ENCODE measurements at places on chromosomes 7 and 10.

DNA sequence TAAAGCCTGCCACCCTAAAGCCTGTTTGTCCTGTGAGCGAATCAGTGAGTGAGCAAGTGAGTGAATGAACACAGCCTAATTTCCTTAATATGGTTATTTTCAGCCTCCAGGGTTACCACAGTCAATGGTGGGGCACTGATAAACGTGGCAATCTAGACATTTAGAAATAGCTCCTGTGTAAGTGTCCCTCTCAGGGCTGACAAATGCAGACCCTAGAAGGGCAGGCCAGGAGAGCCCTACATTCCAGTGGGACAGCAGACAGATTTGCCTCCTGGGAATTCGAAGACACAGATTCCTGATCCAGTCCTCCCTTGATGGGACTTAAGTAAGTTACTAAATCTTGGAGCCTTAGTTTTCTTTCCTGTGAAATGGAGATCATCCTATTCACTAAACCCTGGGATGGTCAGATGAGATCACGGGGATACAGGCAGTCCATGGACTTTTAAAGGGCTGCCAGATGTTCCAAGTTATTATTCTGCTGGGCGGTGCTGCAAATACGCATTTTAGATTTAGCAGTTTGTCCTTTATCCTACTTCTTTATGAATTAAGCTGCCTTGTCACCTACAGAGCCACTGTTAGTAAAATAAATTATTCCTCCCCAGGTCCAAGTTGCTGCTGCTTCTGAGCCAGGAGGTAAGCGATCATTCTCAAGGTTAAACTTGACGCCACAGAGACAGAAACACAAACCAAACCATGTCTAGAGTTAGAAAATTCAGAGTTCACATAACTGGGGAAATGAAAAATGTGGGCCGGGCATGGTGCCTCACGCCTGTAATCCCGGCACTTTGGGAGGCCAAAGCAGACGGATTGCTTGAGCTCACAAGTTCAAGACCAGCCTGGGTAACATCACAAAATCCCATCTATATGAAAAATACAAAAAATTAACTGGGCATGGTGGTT, 54.8 kb upstream of the TM9SF3 start:
- DNase-seq, result no peak

DNA sequence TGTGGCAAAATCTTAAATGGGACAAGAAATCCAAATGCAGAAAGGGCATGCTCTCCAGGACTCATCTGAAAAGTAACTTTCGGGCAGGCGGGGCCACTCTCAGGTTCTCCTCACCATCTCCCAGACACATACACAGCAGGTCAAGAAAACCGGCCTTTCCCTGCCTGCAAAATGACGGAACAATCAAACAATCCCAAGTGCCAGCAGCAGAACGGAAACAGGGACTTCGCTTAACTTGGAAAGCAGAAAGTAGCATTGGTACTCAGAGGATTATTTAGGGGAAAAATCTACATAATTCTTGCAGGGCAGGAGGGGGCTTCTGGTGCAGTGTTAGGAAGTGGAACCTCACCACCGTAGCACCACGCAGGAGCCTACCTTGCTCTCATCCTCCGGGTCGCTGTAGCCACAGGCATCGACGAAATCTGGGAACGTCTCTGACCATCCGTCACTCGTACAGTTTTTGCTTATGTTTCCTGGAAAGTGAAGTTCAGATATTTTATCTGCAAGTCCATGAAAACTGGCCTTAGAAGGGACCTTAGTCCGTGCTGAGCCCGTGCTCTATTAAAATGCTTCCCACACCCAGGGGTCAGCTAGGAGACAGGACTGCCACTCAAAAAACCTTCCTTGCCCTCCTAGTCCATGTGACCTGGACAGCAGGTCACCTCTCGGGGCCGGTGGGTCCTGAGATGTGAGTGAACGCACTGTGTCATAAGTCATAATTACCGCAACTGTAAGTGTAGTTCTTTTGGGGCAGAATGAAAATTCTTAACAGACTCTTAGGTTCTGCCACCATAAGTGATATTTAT, 41.1 kb downstream of the VIPR2 start:
- no peak for DNase-seq

- DNase-seq, result no peak
These were observed 75.3 kb downstream of the SVOPL start for GRCh38 chr7:138625849-138626230.

DNA sequence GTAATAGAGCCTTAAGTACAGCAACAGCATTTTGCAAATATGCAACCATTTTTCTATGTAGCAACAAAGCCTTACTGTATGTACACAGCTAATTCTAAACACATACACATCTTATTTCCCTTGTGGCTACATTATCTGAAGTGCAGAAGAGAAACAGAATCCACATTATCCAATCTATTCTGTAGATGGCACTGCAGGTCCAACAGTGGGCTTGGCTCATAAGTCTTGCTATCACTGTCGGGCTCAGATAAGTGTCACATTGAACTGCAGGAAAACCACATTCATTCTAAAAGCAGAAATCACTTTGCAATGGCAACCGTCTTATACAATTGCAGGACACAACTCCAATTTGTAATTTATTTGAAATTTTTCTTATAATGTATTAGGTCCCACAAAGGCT, 109.8 kb upstream of the NOBOX start:
- no peak for DNase-seq

GRCh38 chr10:88693392-88694020, 12.5 kb upstream of the LIPK start:
- no peak for DNase-seq

DNA sequence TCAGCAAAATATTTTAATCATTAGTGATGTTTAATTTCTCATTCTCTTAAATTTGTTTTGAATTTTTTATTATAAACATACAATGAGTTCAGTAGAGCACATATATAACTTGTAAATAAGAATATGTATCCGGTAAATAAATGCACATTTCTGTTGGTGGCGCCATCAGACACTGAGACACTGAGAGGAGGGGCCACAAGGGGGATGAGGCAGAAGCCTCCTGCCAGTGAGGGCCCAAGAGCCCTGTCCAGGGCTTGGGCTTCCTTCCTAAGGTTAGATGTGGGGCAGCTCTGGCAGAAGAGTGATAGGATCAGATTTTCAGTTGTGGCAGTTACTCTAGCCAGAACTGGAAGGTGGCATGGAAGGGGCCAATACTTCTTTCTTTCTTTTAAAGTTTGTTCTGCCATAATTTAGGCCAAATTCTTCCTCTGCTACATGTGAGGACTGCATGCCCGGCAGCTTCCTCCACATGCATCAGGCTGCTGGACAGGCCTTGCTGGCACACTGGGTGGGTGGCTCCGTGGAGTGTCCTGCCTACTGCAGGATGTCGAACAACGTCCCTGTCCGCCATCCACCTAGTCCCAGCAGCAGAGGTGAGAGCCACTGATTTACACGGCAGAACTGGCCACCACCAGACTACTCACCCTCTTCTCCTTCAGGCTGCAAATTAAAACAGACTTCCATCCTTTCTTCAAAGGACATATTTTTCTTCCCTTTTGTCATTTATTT, 13.2 kb downstream of the PTPRN2 start:
- DNase-seq, result no peak

- DNase-seq, result no peak
These were observed 111.8 kb downstream of the HIP1 start for GRCh38 chr7:75626954-75627353.

DNA sequence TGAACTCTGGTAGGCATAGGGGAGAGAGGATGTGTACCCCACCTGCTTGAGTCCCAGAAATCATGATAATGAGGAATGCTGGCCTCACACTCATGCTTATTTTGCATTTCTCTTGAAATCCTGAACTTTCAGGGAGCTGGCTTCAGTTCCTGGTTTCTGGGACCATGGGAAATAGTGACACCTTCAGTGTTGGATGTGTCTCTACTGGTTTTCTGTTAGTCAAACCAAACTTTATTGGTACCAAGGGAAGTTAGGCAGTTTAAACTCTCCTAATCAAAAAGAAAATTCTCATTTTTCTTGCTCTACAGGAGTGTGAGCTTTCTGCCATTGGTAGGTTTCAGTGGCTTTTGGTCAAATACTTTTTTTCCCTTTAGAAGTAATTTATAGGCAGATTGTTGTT, 11.8 kb upstream of the PCGF5 start:
- no peak for DNase-seq

GRCh38 chr7:120303105-120303504, 30.1 kb downstream of the KCND2 start:
- DNase-seq, result no peak

- DNase-seq, result no peak
These were observed 4.3 kb upstream of the GSAP start for GRCh38 chr7:77420438-77420837.

DNA sequence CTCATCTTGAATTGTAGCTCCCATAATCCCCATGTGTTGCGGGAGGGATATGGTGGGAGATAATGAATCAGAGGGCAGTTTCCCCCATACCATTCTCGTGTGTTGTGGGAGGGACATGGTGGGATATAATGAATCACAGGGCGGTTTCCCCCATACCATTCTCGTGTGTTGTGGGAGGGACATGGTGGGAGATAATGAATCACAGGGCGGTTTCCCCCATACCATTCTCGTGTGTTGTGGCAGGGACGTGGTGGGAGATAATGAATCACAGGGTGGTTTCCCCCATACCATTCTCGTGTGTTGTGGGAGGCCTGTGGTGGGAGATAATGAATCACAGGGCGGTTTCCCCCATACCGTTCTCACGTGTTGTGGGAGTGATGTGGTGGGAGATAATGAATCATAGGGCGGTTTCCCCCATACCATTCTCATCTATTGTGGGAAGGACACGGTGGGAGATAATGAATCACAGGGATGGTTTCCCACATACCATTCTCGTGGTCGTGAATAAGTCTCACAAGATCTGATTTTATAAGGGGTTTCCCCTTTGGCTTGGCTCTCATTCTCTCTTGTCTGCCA, 271.0 kb downstream of the MAD1L1 start:
- peak; percentile 75 for DNase-seq

DNA sequence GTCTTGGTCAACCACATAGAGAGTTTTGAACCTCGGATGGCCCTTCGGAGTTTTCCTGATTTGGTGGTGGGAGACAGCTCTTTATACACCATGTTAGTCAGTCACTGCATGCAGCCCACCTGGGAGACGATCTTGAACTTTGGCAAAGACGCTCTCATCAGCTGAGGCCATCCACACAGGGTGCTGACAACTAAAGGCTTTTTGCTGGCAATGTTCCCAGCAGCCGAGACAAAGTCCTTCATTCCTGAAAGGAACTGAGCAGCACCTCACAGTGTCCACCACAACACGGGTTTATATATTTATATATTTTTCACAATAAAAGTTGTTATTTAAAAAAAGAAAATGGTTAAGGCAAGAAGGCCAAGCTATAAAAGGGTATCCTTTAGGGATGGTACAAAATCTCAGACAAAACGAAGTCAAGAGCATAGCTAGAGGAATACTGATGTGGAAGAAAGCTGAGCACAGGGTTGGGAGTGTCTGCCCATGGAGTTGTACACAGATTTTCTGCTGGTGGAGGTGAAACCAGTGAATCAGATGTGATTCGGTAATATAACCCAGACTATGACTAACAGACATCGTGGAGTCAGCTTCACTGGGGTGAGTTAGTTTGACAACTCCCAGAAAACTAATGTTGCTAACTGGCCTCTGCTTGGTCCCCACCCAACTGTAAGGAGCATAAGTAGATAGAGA, 27.4 kb upstream of the CAPZA2 start:
- DNase-seq, result no peak

GRCh38 chr7:55571511-55572377, 558 bp downstream of the VOPP1 start:
- no peak for DNase-seq

- DNase-seq, result no peak
These were observed 675.8 kb downstream of the PCDH15 start for GRCh38 chr10:54125098-54125747.

DNA sequence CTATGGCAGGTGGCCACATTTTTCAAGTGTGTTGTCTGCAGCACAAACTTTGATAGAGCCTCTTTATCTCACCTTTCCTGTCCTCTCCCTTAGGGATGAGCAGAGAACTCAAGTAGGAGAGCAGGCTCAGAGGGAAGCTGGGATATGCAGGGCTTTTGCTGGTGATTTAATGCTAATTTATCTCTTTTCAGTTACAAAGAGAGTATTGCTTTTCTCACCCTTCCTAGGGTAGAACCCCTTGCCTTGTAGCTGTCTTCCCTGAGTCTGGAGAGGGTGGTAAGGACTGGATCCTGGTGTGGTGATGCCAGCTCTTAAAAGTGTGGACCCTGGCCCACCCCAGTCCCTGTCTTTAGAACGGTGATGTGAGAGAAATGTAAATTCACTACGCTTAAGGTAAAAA, 1061.4 kb downstream of the TYW1 start:
- DNase-seq, result no peak

GRCh38 chr7:56188823-56189346, 72.7 kb upstream of the NUPR2 start:
- DNase-seq, result no peak

DNA sequence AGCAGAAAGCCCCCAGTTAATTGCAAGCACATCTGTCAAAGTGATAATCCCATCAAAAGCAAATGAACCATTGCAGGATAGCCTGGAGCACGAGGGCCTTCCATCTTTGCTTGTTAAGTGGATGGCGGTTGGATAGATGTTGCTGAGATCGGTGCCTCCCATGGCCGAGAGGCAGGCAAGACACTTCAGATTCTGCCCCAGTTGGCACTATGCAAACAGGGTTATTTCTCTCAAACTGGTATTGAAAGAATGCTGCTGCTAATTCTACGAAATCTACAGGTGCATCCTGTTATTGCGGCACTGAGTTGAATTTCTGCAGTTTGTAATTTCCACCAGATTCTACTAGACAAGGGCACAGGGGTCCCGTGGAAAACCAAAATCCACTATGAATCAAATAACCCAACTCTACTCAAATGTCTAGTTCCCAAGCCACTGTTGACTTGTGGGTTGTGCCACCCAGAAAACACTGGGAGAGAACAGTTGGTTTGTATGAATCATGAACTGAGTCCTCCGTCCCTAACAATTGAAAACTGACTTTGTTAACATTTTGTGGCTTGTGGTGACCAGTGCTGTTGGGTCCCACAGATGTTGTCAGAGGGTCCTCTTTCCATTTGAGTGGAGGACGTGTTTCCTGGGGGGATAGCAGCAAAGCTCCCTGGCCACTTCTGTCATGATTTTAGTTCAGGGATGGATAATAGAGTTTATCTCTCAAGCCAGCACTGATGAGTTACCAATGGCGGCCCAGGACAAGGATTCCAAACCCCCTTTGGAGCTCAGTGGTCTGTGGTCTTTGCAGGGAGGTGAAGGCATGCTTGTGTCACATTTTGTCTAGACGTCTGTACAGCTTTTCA, 7.1 kb upstream of the IL2RA start:
- DNase-seq, result no peak

GRCh38 chr7:24898691-24899090, 81.3 kb downstream of the OSBPL3 start:
- DNase-seq, result no peak

DNA sequence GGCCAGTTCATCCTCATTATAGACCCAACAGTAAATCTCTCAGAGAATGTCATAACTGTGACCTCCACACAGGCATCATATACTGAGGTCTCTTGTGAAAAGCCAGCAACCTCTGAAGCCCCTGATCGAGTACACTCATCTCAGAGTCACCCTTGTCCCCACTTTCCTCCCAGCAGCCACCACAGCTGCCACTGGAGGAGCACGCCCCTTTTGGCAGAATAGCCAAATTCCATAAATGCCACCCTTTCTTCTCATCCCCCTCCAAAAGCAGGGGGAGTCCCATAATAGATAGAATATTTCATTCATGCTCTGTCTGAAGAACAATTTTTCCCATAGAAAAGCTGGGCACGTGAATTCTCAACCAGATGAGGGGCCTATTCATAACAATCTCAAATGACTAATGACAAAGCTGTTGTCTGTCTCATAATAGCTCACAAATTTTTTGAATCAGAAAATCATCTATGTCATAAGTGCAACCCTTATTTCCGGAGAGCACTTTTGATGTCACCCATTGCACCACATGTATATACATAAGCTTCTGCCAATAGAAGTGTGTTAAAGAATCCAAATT, 47.4 kb downstream of the SGMS1 start:
- DNase-seq, result no peak

GRCh38 chr7:64656489-64656888, 9.4 kb upstream of the ZNF107 start:
- no peak for DNase-seq
